ENCODE measurements at places on chromosomes 6 and 20.

- no peak for DNase-seq
Measured at GRCh38 chr6:170420791-170421776, 114.5 kb downstream of the FAM120B start.

DNA sequence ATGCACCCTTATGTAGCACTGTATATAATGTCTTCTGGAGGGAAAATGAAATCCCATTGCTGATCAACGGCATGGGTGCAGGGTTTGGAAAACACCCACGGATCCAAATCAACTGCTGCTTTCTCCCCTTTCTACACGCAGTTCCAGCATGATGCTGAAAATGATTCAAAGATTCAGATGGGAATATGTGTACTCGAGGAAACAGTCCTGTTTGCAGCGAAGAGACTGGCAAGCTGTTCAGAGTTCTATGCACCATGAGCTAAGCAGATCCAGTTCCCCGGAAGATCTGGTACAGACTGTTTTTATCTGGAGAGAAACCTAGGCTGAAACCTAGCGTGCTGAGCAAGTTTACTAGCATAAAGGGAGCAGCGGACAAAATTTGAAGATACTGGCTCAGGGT, 47.9 kb upstream of the CDH4 start:
- no peak for DNase-seq

- DNase-seq, result no peak
Measured at GRCh38 chr6:119040636-119041035, 37.8 kb downstream of the FAM184A start.

DNA sequence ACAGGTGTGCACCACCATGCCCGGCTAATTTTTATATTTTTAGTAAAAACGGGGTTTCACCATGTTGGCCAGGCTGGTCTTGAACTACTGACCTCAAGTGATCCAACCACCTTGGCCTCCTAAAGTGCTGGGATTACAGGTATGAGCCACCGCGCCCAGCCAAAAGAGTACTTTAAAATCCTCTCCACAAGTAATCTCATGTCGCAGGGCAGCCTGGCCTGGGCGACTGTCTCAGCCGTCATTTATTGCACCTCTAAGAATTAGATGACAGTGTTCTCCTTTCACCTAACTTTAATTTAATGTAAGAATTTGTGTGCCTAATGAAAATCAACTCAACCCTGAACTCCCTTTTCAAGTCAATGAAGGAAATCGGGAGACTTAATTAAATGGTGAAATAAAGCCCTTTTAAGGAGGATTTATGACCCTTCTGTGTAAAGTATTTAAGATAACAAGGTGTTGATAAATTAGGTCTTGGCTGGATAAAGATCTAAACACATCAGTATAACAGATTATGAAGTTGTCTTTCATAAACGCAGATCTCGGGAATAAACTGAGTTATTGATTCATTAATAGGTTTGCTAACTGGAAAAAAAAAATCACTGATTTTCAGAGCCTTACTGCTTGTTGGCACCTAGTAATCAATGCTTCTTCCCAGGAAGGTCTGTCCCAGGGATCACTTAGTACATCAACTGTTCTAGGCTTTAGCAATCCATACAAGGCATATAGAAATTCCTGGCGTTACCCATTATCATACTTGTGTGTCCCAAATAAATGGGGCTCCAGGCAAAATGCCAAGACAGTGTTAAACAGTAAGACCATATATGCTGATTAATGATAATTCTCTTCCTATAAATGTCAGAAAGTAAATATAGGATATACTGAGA, 209.3 kb downstream of the GMDS start:
- no peak for DNase-seq

DNA sequence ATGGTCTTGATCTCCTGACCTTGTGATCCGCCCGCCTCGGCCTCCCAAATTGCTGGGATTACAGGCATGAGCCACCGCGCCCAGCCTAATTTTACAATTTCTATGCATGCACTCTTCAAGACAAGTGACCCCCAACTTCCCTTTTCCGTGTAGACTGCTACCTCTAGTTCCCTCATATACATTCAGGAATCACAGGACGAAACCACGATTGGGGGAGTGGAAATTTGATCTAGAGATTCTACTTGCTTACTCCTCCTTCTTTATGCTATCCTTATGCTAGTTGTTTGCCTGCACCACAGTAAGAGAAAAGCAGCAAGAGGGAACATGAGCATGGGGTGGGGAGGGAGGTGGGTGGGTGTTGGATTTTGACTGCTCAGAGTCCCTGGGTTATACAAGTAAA, 34.9 kb downstream of the OSTM1 start:
- DNase-seq, result no peak

DNA sequence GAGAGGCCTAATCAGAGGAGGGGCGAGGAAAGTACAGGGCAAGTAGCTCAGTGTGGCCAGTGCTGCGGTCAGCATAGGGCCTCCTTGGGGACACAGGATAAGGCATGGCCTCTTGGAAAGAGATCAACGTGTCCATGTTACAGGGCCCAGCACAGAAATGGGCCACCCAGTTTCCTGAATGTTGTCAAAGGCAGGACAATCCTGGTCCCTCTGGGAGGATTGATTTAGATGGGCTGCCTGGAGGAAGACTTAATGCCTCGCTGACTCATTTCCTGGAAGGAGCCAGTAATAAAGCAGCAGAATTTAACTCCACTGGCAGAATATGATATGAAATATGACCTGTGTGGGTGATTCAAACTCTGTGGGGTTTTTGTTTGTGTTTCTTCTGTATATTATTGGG, 16.6 kb downstream of the DDO start:
- no peak for DNase-seq

DNA sequence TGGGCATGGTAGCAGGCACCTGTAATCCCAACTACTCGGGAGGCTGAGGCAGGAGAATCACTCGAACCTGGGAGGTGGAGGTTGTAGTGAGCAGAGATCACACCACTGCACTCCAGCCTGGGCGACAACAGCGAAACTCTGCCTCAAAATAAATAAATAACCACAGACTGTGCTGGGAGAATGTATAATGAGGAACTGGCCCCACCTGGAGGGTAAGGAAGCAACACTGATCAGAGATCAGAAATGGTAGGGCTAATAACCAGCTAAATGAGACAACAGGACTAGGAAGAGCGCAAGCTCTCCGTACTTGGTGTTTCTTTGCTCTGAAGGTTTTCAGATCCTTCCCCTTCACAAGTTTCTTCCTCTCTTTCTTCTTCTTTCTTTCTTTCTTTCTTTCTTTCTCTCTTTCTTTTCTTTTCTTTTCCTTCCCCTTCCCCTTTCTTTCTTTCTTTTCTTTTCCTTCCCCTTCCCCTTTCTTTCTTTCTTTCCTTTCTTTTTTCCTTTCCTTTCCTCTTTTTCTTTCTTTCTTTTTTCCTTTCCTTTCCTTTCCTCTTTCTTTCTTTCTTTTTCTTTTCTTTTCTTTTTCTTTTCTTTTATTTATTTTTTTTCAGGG, 14.6 kb downstream of the CCM2L start:
- DNase-seq, result no peak

DNA sequence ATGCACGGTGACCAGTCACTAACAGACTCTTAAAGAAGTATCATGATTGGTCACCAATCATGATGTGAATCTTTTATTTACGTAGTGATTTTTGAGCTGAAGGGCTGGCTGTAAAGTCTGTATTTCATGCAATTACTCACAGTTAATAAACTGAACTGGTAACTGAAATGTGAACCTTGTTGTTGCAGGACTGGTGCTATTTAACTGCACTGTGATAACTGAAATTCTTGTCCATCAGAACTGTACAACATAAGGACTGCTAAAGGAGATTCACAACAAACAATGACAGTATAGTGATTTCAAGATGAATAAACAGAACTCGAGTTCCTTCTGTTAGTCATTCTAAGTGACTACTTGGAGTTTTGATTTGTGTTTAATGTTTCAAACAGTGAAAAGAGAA, 316.6 kb downstream of the TPBG start:
- DNase-seq, result no peak

DNA sequence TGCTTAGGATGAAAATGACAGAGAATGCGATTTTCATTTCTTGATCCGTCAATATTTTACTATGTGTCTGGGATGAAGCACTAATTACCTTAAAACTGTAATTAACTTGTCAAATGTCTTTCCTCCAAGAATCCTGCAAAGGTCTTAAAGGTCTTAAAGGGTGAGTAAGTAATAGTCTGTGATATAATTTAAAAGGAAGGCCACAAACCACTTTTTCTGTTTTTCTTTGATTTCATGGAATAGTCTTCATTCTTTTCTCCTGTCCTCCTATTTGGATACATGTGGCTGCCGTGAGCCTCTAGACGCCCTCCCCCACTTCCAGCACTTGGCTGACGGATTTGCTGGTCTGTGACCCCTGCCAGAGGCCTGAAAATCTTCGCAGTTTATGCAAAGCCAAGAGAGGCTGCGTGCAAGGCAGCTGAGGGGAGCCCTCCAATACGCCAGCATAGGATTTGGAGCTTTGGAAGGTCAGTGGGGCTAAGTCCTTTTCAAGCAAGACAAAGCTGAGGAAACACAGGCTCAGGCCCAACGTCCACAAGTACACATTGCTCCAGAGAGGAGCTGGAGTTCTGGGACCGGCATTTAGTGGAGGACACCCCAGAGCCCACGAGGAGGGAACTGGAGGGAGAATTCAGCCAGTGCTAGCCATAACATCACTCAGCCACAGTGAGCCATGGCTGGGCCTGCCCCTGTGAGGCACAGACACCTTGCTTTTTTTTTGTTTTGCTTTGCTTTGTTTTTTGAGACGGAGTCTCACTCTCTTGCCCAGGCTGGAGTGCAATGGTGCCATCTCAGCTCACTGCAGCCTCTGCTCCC, 382.6 kb downstream of the SMOC2 start:
- no peak for DNase-seq

DNA sequence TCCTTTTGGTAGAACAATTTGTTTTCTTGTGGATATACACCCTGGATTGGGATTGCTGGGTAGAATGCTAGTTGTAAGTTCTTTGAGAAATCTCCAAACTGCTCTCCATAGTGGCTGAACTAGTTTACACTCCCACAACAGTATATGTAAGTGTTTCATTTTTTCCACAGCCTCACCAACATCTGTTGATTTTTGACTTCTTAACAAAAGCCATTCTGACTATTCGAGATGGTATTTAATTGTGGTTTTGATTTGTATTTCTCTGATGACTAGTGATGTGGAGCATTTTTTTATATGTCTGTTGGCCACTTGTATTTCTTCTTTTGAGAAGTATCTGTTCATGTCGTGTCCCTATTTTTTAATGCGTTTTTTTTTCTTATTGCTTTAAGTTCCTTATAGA, 444.1 kb downstream of the CBLN4 start:
- no peak for DNase-seq

GRCh38 chr6:167392631-167393316, 67.9 kb downstream of the TTLL2 start:
- DNase-seq, result no peak

DNA sequence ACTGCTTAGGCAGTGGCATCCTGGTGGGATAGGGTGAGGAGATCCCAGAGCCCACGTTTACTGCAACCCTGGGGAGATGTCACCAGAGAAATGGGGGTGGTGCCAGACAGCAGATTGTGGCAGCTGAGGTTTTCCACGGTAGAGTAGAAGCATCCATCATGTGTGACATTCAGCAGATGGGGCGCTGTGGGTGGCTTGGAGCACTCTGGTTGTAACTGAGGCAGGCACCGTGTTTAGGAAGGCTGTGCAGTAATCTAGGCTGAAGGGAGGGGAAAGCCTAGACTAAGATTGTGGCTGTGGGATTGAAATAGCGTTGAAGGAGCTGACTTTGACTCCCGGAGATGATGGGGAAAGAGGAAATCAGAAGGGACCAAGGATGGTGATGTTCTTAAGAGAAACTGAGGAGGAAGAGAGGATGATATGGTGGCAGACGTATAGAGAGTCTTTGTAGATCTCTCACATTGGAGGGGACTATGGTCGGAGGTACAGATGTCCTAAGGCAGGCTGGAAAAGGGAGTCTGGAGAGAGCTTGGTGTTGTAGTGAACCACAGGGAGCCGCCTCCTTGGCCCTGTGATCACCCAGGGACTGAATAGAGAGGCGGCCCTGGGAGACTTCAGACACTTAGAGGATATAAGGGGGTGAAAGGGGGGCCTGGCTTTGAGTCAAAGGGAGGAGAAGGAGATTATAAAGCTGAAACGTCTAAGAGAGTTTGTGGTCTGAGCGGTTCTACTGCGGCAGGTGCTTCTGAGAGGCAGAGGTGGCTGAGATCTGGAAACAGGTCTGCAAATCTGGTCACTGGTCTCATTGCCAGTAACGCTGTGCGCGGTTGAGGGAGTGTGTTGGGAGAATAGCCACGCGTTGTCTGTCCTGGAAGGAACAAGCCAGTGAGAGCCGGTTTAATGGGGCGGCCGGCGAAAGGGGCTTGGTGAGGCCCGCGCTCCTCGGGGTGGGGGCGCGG, 792 bp upstream of the MICA start:
- DNase-seq, result no peak

GRCh38 chr6:108948181-108948661, 100.0 kb downstream of the ARMC2 start:
- DNase-seq, result no peak

DNA sequence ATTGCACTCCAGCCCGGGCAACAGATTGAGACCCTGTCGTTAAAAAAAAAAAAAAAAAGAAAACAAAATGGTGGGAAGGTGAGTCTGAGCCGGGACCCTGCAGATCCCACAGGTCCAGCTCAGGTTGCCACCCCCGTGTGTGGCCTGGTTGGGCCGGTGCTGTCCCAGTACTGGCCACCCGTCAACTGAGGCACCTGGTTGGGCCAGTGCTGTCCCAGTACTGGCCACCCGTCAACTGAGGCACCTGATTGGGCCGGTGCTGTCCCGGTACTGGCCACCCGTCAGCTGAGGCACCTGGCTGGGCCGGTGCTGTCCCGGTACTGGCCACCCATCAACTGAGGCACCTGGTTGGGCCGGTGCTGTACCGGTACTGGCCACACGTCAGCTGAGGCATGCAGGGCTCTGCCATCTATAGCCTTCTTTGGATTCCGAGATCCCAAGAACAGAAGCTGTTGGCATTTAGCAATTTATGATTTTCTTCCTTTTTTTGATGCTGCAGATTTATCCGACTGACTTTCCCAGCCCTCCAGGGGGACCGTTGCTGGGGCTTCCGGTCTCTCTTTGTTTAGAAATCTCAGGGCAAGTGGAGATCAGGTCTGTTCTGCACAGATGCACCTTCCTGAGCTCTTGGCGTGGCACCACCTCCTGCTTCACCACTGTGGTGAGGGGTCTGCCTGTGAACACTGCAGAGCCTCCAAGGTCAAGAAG, 113.8 kb downstream of the SYCP2 start:
- DNase-seq, result no peak

- no peak for DNase-seq
Measured at GRCh38 chr6:108748959-108749358, 99.3 kb upstream of the ARMC2 start.

GRCh38 chr6:2651536-2651935, 99.2 kb downstream of the MYLK4 start:
- DNase-seq, result no peak

All from lower lobe of right lung (tissue), 2 donors.